ENCODE measurements at places on chromosomes 12 and 14.

GRCh38 chr14:104248203-104249055, 110.0 kb downstream of the KIF26A start:
- DNase-seq = no peak

GRCh38 chr12:9977916-9978315, 6.7 kb downstream of the CLEC12A start:
- no peak for DNase-seq

DNA sequence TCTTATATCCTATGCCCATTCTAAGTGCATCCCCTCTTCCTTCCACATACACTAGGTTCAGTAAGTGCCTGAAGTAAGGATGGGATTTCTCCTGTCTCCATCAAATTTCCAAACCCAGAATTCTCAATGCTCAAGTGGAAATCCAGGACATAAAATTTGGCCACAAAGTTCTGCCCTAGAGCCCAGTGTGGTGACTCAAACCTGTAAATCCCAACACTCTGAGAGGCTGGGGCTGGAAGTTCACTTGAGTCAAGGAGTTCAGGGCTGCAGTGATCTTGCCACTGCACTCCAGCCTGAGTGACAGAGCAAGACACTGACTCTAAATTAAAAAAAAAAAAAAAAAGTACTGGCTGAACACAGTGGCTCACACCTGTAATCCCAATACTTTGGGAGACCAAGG, 4.5 kb upstream of the ARF3 start:
- no peak for DNase-seq

GRCh38 chr12:79020106-79020505, 155.5 kb downstream of the SYT1 start:
- DNase-seq = no peak

GRCh38 chr14:105845725-105846309, 319.4 kb downstream of the TMEM121 start:
- no peak for DNase-seq

DNA sequence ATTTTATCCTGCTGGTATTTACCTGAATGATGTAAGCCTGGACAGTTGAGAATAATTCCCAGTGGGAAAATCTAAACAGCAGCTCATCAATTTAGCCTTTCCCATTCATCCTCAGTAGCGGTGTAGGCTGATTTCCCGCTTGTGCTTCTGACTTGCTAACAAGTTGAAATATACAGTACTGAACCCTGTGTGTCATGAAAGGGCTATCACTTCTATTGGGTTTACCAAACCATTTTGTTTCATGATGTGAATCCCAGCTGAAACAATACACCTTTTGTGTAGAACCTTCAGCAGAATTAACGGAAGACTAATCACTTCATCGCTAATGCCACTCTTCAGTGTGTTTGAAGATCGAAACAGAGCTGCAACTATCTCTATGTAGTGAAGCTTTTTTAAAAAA, 88.4 kb downstream of the POLR3B start:
- no peak for DNase-seq

DNA sequence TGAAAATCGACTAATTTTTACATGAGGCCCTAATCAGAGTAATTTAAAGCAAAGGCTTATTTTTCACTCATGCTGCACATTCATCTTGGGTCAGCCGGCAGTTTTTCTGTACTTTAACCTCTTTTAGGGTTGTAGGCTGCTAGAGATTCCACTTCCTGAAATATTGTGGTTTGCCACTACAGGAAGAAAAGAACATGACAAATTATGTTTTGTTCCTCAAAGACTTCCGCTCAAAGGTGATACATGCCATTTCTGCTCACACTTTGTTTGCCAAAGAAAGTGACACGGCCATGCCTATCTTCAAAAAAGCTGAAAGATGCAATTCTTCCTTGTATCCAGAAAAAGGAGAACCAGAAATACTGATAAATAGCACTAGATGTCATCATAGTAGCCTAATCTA, 183.4 kb upstream of the PPFIA2 start:
- DNase-seq = no peak

- no peak for DNase-seq
Measured at GRCh38 chr12:49428793-49429192, 61.5 kb downstream of the SPATS2 start.

- DNase-seq = no peak
Measured at GRCh38 chr12:25866586-25867378, 91.7 kb upstream of the RASSF8 start.

- DNase-seq = no peak
Measured at GRCh38 chr12:31234955-31235867, 90.7 kb downstream of the SINHCAF start.

DNA sequence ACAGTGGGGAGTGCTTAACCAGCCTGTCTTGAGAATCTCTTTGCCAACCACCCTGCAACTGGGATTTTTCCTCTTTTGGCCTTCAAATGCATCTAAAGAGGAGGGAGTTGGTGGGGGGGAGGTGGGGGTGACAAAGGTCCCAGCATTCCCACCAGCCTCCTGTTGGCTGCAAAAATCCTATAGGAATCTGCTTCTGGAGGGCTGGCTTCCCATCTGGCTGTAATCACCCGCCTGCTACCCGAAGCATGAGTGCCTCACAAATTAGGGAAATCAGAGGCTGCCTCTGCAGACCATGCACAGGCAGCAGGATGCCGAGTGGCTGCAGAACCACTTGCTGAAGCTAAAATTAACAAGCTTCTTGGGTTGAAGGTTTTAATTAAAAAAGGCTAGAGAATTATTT, 73.9 kb upstream of the WSCD2 start:
- no peak for DNase-seq

DNA sequence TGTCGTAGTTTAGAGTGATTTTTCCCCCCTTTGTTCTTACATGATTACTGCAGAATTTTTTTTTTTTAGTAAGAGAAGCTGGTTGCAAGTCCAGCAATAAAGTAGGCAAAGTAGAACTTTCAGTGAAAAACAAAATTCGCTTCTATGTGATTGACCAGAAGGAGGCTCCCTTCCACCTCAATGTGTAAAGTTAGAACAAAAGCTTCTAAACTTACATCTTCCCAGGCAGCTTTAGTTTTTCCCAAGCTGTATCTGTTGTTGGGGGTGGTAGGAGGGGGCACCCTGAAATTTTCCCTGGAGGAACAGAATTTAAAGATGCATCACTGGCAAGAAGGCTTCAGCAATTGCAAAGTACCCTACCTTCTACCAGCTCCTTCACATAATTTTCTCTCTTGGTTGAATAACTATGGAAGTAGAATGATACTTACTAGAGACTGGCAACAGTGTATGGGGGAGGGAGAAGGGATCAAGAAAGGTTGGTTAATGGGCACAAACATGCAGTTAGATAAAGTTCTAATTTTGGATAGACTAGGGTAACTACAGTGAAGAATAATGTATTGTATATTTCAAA, 87.3 kb upstream of the E2F7 start:
- DNase-seq = no peak

DNA sequence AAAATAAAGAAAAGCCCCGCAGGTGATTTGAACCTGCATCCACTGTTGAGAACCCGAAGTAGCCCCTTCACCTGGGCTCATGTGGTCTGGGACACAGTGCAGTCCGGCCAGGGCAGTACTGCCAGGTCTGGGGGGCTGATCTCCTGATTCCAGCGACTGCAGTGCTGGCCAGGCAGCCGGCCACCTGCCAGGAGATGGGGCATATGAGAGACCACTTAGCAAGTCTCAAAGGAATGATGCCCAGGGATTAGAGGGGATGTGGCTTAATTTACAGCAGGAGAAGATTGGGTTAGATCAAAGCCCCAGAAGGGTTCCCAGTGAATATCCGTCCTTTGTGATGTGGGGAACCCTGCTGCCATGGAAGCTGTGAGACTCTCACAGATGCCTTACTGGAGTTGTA, 113.3 kb downstream of the PRMT8 start:
- DNase-seq = no peak

- no peak for DNase-seq
Measured at GRCh38 chr14:53570411-53571387, 385.9 kb downstream of the BMP4 start.

- DNase-seq = no peak
Measured at GRCh38 chr14:90519262-90519920, 122.6 kb downstream of the CALM1 start.

DNA sequence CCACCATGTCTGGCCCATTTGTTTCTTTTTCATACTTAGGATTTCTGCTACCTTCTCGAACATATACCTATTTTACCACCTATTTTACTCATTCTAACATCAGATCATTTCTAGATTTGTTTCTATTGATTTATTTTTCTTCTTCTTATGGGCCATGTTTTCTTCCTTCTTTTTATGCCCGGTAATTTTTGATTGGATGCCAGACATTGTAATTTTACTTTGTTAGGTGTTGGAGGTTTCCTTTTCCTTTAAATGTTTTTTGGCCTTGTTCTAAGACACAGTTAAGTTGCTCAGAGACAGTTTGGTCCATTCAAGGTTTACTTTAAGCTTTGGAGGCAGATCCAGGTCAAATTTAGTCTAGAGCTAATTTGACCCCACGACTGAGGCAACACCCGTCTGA, 14.7 kb upstream of the BEGAIN start:
- no peak for DNase-seq

DNA sequence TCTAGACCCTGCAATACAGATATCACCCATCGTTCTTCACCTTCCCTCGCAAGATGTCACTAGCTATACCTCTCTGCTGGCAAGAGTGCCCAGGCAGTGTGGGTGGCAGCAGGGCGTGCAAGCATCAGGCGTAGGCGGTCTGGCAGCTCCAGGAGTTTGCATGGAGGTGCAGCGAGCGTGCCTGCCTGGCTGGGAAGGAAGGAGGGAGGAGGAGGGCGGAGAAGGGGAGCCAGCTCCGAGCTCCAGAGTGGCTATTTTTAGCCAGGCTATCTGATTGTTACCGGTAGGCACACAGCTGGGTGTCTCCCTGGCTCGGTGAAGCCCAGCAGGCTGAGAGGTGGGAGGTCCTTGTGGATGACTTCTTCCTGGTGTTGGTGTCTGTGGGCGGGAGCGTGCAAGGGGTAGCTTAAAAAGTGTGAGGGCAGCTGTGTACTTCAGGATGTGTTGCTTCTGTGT, 6.2 kb downstream of the FOXJ2 start:
- DNase-seq = no peak

DNA sequence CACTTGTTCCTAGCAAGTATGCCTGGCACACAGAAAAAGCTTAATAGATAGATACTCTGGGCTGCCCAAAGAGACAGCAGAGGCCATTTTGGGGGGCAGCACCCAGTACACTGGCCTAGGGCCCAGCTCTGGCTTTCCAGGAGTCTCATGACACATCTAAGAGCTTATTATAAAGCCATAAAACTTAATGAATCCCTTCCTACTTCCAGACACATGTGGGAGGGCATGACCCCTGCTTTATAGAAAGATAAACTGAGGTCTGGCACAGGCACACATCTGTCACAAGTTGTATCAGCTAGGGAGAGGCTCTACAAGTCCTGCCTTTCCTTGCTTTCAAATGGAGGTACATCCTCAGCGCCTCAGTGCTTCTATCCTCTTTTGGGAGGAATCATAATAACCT, 27.1 kb downstream of the FMNL3 start:
- DNase-seq = no peak

DNA sequence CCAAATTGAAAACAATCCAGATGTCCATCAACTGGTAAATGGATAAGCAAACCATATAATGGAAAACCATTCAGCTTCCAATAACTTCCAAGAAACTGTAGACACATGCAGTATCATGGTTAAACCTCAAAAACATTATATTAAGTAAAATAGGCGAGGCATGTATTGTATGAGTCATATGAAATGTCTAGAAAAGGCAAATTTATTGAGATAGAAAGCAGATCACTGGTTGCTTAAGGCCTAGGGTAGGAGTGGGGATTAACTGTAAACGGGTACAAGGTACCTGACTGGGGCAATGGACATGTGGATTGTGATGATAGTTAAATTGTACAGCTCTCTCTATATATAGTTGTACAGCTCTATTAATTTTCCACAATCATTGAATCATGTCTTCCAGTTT, 21.3 kb upstream of the PAPLN start:
- DNase-seq = no peak

DNA sequence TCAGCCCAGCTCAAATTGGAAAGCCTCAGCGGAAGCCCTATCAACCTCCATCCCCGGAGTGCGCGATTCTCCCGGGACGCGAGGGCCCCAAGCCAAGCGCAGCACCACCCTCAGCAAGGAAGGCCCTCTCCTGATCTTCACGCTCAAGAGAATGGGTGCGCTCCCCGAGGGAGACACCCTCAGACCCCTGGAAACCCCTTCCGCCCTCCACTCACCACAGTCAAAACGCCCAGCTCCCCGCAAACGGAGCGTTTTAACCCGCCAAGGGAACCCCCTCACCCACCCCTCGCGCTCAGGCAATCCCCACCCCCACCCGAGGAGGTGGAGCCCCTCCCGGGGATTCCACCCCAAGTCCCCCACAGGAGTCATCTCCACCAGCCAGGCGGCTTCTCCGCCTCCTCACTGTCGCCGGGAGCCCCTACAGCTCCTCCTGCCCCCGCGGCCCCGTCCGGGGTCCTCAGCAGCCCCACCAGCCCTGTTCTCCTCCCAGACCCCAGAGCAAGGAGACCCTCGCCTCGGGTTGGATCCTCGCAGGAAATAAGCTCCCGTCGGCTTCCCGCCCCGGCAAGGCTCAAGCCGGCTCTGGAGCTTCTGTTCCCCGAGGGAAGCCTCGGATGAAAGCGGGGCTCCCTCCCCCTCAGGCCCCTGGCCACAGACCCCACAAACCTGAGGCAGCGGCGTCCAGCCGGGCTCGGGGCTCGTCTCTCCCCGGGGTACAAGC, 507 bp downstream of the BAZ2A start:
- DNase-seq = no peak

- DNase-seq = no peak
Measured at GRCh38 chr14:97723819-97724218, 926.6 kb downstream of the VRK1 start.

DNA sequence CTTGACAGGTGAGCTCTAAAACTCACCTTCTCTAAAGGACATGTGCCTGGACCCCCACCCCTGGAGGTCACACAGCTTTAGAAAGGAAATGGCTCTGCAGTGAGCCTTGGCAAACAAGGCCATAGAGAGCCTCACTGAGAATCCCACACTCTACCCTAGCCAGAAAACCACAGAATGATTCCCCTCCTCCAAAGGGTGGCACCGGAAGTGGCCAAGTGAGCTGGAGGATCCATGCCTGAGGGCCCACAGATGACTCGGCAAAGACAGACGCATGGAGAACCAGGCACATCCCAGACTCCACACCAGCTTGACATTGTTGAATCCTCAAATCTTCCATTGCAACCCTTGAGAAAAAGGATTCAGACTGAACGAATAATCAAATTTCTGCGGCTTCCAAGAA, 54.2 kb upstream of the PTHLH start:
- no peak for DNase-seq

GRCh38 chr12:105922670-105923102, 216.1 kb downstream of the NUAK1 start:
- no peak for DNase-seq
